ENCODE measurements at places on chromosomes 2 and 18.

DNA sequence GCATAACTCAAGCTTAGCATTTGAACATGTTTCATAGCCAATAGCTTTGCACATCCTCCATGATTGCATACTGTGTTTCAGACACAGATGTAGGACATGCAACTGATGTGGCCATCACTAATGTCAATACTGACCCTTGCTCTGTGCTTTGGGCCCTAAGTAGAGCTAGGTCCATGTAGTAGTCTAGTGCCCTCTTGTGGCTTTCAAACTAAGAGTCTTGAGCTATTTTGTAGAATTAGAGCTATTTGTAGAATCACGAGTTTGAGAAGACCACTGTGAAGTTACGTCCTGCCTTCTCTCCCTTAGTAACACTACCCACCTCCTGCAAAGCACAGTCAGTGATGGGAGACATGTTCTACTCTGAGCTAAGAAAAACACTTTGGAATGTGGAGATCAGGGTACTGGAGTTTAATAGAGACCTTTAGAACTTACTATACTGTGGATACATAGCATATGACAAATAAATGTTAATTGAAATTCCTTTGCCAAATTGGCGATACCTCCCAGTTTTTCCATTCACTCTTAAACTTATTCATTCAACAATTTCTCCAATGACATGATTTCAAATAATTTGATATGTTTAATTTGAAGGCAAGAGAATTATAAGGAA, 306.5 kb upstream of the TNP1 start:
- peak; percentile 13 for DNase-seq

DNA sequence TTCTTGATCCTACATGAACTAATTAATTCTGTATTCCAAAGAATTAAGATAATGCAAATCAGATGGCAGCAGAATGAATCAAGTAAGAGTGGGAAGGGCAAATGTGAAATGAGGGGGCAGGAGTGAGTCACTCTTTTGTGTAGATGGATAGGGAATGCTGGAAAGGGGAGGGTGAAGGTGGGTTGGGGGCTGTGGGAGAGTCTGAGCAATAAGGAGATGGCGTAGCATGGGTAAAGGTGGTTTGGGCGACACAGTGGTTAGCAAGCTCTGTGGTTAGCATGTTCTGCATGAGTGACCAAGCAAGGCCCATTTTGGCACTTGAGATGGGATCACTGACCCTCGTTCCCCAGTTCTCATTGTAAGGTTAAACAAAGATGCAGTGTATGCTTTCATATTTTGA, 20.4 kb downstream of the GPD2 start:
- no peak for DNase-seq

GRCh38 chr2:39606585-39606984, 59.1 kb upstream of the TMEM178A start:
- DNase-seq: no peak

GRCh38 chr2:241256168-241256545, 59.3 kb downstream of the HDLBP start:
- DNase-seq: no peak

- DNase-seq: peak; percentile 41
Observed at GRCh38 chr2:69013142-69013839, at the start of gene ANTXR1. Gene ANTXR1, plus strand, starts transcription at chr2:69013179. Its CDS starts 321 bp downstream, at chr2:69013500.

DNA sequence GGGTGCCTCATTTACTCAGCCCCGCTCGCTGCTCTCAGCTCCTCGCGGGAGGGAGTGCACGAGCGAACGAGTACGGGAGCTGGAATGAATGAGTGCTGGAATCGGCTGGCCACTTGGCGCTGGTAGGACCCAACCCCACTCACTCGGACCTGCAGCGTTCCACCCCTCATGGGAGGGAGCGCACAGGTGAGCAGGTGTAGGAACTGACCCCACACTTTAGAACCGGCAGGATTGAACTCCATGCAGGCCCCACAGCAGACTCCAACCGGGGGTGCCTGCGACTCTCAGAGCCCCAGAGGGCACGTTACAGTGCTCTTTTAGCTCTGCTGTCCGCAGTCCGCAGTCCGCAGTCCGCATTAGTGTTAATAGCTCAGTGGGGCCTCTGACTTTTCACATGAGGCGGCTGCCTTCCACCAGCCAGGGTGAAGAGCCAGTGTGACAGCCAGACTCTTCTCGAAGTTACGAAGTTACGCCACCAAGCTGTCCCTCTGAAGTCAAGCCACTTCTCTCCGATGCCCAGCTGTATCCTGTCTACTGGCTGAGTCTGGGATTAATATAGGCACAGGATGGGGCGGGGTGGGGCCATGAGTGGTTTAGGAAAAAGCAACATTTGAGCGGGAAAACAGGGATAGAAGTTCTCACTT, 102.7 kb upstream of the ARHGAP15 start:
- no peak for DNase-seq

DNA sequence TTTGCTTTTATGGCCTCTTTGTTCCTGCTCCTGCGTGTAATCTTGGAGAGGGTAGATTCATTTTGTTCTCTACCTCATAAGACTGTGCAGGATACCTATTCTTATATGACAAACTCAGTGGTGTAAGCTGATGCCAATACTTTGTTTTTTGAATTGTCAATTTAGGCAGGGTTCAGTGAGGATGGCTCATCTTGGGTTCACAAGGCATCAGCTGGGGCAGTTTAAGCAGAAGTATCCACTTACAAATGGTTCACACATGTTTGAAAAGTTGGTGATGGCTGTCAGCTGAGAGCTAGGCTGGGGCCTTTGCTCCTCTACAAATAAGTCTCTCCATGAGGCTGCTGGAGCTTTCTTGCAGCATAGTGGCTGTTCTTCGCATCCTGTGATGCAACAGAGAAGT, 920.6 kb upstream of the PIK3C3 start:
- DNase-seq: no peak

- DNase-seq: no peak
Observed at GRCh38 chr2:102606353-102606752, 13.0 kb upstream of the SLC9A2 start.

DNA sequence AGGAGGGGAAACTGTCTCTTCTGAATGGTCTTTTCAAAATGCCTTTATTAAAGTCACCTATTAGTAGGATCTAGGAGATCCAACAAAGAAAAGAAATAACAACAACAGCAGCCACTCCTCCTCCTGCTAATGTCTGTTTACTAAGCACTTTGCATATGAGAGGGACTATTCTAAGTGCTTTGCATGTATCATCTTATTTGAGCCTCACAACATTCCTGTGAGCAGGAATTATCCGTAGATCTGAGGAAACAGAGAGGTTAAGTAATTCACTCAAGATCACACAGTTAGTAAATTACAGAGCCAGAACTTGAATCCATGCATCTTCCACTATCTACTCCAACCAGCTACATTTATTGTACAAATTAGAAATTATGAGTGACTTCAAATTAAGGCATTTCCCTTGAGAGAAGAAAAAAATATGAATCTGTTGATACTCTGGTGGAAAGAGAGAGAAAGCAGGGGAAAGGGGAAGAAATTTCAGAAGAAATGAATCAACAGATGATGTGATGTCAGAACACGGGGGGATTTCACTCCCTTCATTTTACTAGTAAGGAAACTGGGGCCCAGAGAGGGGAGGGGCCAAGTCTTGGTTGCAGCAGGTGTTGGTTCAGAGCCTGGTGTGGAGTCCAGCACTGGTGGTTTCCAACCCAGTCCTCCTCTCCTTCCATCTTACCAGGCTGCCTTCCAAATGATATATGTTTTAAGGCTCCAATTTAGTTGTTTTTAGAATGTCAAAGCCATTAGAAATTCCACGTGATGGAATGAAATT, 49.7 kb downstream of the TSN start:
- DNase-seq: no peak

GRCh38 chr2:47173986-47174732, 19.1 kb upstream of the STPG4 start:
- no peak for DNase-seq

GRCh38 chr2:3584076-3584475, 9.0 kb downstream of the RPS7 start:
- no peak for DNase-seq

DNA sequence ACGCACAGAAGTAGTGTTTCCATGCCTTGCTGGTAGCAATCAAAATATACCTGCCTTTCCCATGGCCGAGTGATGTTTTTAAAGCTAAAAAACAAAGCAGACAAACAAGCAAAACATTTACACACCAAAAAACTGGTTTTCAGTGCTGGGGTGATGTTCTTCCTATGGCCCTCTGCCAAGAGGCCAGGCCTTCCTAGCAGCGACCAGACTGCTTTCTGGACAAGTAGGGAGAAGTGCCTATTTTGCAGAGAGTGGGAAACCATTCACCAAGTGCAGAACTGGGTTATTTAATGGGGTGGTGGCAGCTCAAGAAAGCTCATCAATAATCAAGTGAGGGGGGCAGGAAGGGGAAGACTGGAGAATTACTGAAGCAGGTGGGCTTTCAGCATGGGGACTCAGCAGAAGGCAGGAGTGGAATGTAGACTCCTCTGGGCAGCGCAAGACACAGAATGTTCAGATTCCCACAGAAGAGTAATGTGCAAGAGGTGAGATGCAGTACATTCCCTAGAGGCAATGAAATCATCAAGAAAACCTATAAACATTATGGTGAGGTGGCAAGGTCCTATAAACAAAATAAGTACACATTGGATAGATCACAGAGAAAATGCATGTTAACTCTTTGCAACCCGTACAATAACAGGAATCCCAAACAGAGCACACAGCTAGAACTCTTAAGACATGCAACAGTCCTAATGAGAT, 44.0 kb downstream of the CPO start:
- DNase-seq: no peak

GRCh38 chr18:68445136-68445535, 269.8 kb downstream of the TMX3 start:
- DNase-seq: no peak

GRCh38 chr18:35642802-35643201, 61.3 kb downstream of the GALNT1 start:
- no peak for DNase-seq

- DNase-seq: no peak
Observed at GRCh38 chr2:226862623-226863022, 26.8 kb downstream of the RHBDD1 start.

DNA sequence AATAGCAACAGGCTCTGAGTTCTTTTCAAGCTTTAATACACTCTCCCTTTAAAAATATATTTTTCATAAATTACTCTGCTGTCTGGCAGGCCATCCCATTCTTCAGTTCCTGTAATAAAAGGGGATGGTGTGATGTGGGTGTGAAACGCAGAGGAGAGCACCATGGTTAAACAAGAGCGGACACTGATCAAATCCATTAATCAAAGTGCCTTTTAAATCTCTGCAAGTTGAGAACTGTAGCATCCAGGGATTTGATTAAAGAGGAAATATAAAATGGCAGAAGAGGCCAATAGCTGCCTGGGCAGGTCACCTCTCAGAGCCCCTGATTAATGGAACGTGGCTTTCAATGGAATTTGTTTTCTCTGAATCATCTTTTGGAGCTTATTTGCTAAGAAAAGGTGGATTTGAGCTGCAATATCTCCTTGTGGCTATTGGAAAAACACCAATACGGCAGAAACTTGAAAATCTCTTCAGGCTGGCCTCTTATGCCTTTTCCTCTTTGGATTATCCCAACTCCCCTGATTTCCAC, 96.9 kb downstream of the ACTR3 start:
- no peak for DNase-seq

DNA sequence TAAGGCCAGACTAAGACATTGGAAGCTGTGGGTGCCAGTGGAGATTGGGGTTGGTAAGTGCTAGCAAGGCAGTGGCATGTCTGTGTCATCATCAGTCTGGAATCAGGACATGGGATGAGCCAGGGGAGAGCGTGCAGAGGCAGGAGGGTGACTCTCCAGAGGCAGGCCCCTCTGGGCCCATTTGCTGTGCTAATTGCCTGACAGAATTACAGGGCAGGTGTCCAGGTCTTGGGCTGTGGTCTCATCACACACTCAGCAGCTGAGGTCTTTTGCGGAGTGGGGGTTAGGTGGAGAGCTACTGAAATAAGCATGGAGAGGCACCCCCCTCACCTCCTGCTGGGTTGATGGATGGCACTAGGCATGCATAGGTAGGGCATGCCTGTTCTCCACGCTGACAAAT, 57.4 kb downstream of the CELF4 start:
- DNase-seq: no peak

- DNase-seq: no peak
Observed at GRCh38 chr2:172858473-172858745, 122.8 kb downstream of the RAPGEF4 start.

GRCh38 chr2:180057706-180058412, 50.8 kb upstream of the CWC22 start:
- no peak for DNase-seq

GRCh38 chr2:199025146-199025545, 432.6 kb downstream of the SATB2 start:
- DNase-seq: no peak

- peak; percentile 17 for DNase-seq
Observed at GRCh38 chr18:56565551-56566345, 72.6 kb downstream of the TXNL1 start.

GRCh38 chr2:220572385-220572784, 945.0 kb downstream of the SLC4A3 start:
- no peak for DNase-seq

DNA sequence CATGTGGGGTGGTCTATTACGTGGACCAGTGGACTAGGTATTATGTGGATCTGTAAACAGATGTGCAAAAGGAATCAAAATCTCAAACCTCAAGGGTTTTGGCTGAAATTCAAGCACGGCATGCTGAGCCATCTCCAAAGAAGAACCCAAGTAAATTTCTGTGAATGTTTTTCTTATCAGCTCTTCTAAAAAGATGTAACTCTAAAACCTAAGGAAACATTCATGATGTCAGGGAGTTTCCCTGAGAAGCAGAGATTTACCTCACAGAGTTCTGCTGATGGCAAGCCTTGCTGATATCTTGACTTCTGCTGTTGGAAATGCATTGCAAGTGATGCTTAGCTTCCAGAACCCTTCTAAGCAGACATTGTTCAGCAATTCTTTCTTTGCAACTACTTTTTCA, 21.6 kb downstream of the DSG4 start:
- no peak for DNase-seq

DNA sequence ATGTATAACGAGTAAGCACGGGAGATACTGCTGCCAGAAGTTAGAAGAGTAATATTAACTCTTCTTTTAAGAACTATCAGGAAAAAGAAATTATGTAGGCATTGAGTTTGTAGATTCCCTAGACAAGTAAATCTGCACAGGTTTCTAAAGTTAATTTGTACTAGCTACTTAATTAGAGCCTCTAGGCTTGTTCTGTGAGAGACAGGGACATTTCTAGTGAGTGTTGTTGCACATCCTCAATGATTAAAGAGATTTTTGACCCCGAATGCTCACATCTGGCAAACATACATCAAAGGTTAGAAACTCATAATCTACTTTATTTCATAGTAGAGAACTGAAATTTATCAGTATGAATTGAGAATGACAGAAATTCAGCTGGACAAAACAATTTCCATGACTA, 669.0 kb upstream of the CDH7 start:
- no peak for DNase-seq

DNA sequence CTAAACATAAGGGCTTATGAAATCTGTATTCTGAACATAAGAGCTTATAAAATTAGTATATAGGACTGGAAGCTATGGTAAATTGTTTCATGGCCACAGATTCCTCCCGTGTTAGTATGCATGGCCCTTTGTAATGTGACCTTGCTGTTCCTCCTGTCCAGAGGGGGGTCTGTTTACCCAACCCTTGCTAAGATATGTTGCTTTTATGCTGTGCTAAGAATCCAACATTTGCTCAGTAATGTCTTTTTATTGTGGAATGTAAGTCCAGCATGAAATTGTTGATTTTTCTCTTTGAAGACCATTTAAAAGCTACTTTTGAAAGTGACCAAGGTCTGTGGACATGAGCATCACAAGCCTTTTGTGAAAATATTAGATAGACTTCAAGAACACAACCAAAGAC, 485.4 kb downstream of the PARD3B start:
- DNase-seq: no peak

GRCh38 chr18:41763361-41763760, 191.7 kb upstream of the PIK3C3 start:
- DNase-seq: no peak

GRCh38 chr2:203878063-203878462, 10.5 kb downstream of the CTLA4 start:
- no peak for DNase-seq

- no peak for DNase-seq
Observed at GRCh38 chr2:176388861-176389260, 119.6 kb downstream of the MTX2 start.
